ENCODE measurements at places on chromosomes 12 and 14.

DNA sequence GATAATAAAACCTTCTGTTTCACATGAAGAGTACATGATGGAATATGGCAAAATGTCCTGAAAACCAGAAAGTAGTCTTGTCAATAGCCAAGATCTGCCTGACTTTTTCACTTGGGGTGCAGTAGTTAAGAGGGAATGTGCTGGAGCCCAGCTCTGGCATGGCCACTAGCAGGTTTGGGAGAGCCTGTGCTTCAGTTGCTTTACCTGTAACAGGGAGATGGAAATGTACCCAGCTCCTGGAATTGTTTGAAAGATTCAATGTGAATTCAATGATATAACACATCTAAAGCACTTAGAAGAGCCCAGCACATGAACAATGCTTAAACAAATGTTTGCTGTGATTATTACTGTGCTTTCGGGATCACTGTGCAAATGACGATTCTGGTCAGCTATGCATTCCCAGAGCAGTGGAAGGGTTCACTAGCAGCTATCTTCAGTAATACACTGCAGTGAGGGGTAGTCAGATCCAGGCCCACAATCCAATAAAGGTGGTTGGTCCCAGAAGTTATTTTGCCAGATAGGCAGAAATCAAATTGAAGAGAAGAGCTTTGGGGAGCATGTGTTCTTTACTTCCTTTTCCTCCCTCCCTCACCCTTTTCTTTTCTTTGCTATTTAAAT lies 224.9 kb downstream of the APAF1 start:
- no peak for DNase-seq

DNA sequence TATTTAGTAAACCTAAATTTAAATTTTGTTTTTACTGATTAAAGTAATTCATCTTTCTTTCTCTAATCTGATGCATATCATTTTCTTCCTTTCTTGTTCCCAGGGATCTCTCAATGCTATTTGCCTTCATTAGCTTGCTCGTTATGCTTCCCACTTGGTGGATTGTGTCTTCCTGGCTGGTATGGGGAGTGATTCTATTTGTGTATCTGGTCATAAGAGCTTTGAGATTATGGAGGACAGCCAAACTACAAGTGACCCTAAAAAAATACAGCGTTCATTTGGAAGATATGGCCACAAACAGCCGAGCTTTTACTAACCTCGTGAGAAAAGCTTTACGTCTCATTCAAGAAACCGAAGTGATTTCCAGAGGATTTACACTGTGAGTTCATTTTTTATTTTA lies 48.6 kb downstream of the VEZT start:
- DNase-seq, result no peak

GRCh38 chr12:78963439-78964227 lies 99.1 kb downstream of the SYT1 start:
- peak; percentile 24 for DNase-seq

- DNase-seq, result peak; percentile 38
These were observed 242.6 kb downstream of the CPNE8 start for GRCh38 chr12:38662829-38663228.

Measured in fibroblast of pulmonary artery (primary cell).